Suprapubic skin (tissue), 4 donors: ENCODE measurements at places on chromosomes 6 and 20.

DNA sequence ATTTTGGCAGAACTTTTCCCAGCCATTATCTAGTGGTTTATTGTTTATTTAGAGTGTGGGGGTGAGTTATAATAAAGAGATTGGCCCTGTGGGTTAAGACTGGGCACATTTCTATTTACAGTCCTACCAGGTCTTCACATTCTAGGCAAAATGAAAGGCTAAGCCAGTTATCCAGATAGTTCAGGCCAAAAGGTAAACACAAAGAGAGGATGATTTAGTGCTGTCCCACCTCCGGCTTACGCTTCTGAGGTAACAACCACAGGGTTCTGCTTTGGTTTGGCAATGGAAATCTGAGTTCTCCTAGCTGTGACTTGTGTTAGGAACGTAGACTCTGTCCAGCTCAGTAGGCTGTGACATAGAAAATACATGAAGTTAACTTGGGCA is 50.3 kb upstream of the PTPRK start:
- DNase-seq = no peak

- no peak for DNase-seq
These were observed 46.3 kb downstream of the GABRR2 start for GRCh38 chr6:89268776-89269175.

DNA sequence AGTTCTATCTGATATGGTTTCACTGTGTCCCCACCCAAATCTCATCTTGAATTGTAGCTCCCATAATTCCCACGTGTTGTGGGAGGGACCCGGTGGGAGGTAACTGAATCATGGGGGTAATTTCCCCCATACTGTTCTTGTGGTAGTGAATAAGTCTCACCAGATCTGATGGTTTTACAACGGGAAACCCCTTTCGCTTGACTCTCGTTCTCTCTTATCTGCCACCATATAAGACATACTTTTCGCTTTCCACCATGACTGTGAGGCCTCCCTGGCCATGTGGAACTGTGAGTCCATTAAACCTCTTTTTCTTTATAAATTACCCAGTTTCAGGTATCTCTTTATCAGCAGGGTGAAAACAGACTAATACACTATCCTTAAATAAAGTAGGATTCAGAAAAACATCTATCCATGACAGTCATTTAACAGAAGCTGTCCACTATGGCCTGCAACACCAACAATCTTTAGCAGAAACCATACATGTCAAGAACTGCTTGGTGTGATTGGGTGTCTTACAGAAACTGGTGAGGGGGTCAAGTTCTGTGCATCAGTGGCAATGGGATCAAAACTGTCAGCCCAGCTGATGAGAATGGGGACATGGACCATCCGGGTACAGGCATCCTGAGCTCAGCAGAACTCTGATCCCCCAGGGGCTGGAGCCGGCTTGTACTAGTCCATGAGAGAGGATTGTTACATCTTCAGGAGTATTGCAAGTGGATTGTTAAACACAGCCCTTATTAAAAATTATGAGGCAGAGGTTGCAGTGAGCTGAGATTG is 59.2 kb downstream of the SCML4 start:
- DNase-seq = no peak

- no peak for DNase-seq
These were observed 3.9 kb upstream of the SYS1 start for GRCh38 chr20:45359069-45359405.

- no peak for DNase-seq
These were observed 250.9 kb downstream of the ANKRD60 start for GRCh38 chr20:57977569-57977968.

DNA sequence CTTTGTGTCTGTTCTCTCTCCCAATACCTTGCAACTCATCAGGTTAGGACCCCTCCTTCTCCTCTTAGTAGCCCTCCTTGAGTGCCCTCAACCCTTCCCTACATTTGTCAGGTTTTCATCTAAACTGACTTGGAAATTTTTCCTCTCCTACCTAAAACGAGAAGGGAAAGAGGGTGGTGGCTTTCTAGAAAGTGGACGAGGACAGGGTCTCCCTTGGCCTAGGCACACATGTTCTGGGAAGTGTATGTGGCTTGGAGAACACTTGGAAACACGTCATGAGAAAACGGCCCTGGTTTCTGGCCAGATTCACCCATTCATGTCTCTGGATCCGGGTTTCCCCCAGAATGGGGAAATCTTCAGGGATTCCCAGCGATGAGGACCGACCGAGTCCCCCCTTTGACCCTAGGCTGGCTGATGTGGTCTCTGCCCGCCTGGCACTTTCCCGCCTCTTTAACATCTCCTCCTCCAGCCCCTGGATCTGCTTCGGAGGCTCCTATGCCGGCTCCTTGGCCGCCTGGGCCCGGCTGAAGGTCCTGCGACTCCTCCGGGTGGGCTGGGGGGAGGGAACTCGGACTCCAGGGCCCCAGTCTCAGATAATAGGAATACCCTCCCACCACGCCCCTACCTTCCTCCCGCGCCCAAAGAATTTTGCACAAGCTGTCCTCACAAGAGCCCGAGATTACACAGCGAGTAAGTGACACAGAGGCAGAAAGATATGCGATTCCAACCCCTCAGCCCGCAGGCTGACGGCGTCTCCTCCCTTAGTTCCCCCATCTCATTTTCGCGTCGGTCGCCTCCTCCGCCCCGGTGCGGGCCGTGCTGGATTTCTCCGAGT is 3.0 kb downstream of the PRSS16 start:
- no peak for DNase-seq

DNA sequence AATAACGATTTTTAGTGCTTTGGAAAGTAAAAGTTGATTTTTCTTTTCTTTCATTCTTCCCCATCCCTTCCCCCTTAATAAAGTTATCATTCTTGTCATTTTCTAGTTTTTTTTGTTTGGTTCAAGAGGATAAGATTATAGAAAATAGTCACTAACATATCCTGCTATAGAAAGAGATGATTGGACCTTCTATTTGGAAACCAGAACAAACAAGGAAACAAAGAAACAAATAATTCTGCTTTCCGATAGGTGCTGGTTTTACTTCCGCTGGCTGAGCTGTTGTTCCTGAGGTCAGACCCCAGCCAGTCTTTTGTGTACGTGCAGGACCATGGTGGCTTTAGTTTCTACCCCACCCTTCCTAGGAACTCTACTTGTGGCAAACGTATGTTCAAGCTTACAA is at the start of gene CDH26:
Gene CDH26, plus strand, starts transcription at position 301 of the 400 bp plus-strand sequence. CDS start 304 bp downstream, outside the sequence.
- no peak for DNase-seq
